Spinal cord (tissue), 10 donors: ENCODE measurements at places on chromosomes 3 and 15. TPM values are rescaled to one million over a fixed set of nuclear protein-coding genes. Genes with fewer than 3 reads are reported as not detected.
A peak's percentile ranks its signal among the peaks of the same experiment; 100 is the strongest.

The MYRIP gene
- polyA plus RNA-seq, result 13.3 TPM

The ILDR1 gene
- polyA plus RNA-seq, result not detected

The CCDC80 gene
- polyA plus RNA-seq, result 98.5 TPM

DNA sequence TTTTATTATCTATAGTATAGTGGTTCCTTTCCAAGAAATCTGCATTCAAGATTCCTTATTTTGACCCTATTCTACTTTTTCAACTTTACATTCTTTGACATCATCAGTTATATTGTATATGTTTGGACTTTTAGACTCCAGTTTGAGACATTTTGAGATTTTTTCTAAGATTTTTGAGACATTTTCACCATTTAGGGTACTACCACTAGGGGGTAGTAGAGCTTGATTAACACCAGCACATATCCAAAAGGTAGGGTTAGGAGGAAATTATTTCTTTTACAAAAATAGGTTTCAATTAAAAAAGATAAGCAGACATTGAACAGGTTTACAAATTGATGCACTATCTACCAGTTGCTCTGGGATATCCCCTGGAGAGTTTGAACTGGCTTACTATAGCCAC, 262.5 kb downstream of the SCAPER start:
- no peak for DNase-seq

The ATG3 gene
- polyA plus RNA-seq, result 62.6 TPM

DNA sequence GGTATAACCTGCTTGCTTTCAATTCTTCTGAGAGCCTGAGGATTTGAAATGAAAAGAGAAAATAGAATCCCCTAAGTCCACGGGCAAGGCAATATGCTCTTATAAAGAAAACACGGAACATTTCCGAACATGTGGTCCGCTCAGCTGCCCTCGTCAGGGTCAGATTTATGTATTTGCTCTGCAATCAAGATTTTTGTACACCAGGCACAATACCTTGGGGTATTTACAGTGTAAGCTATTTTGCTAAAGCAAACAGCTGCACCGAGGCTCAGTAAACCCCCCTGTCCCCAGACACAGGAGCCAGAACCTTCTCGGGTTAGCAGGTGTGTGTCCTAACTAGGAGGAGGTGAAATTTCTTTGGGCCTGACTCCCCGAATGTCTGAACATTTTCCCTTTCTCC, 155.8 kb upstream of the LRIG1 start:
- peak; percentile 2 for DNase-seq

The KNG1 gene
- polyA plus RNA-seq, result 0.45 TPM

- DNase-seq, result no peak
These were observed 523.2 kb downstream of the SOX2 start for GRCh38 chr3:182234881-182235280.
